ENCODE measurements at places on chromosomes 6 and 20. TPM values are rescaled to one million over a fixed set of nuclear protein-coding genes. Genes with fewer than 3 reads are reported as not detected.

- DNase-seq: no peak
Observed at GRCh38 chr6:128515550-128516513, 4.6 kb downstream of the PTPRK start.

- no peak for DNase-seq
Observed at GRCh38 chr20:845226-845868, 11.8 kb downstream of the FAM110A start.

MCM3 gene
- 11.0 TPM for total RNA-seq

DNA sequence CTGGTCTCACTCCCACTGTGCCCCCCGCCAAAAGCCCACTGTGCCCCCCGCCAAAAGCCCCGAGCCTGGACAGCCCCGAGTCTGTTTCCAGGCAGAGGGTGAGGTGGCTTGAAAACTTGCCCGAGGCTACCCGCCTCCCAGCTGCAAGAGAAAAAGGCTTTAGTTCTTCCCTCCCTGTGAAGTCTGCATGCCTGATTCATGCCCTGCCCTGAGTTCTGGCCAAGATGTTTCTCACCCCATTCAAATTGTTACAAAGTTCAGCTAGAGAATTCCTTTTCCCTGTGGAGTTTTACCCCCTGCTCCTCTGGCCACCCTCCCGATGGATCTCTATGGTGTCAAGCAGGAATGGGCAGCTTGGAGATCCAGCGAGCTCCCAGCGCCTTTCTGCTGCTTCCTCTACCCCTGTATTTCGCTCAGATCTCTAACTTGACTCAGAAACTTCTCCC is 298.8 kb upstream of the MAP3K7 start:
- DNase-seq: no peak

AP5S1 gene
- total RNA-seq: 4.1 TPM

GRCh38 chr20:5001174-5002076 is at the start of gene SLC23A2:
TSS of gene SLC23A2 (minus strand) at chr20:5001510. CDS start at chr20:4932562, 68,948 bp downstream.
- peak; percentile 83 for DNase-seq

GRCh38 chr6:81998432-81998831 is 246.0 kb upstream of the TENT5A start:
- DNase-seq: no peak

GRCh38 chr20:36745927-36746659 is at the start of gene NDRG3:
TSS of gene NDRG3 (minus strand) at chr20:36746090. CDS start at chr20:36721735, 24,355 bp downstream.
- peak; percentile 96 for DNase-seq

RIPPLY2 gene
- total RNA-seq: 21.6 TPM

POM121L2 gene
- total RNA-seq: not detected

MOXD1 gene
- 15.9 TPM for total RNA-seq

- peak; percentile 23 for DNase-seq
Observed at GRCh38 chr6:111804627-111805235, 68.5 kb downstream of the FYN start.

DNA sequence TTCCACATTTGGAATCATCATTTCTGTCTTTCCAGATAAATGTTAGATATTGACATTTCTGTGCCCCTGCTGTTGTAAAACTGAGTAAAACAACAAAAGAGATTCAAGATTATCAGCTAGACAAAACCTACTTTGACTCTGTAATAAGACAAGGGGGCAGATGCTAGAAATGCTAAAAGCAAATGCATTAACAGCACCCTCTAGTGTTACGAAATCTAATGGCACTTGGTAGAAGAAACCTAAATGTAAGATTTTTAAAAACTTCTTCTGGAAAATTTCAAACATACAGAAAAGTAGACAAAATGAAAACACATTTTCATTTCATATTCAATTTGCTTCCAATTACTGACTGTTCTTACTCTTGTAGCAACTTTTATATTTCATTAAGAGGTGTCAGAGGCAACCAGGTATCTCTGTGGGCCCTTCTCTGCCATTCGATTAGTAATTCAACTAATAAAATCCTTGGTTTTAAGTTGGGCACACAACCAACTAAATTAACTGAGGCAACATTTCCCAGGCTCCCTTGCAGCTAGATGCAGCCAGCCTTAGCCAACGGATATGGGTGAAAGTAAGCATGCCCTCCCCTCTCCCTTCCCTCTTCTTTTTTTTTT is 45.0 kb downstream of the SLC23A2 start:
- DNase-seq: peak; percentile 29

DNA sequence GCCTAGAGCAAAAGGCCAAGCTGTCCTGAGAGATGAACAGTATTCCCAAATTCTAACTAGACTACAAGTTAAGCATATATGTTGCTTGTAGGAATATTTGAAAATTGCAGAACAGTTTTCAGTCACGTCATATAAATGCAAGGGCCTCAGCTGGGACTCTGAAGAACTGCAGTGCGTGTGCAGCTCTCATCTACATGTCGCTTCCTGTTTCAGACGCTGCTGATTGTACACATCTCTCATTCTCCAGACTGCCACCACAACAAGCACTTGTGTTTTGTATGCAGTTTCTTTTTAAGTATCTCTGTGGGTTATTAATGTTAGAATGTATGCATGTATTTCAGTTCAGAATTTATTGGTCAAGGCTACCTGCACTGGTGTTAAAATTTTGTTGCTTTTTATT is 119.7 kb downstream of the MAP3K4 start:
- DNase-seq: no peak

GRCh38 chr6:54018722-54019121 is 92.5 kb upstream of the MLIP start:
- DNase-seq: no peak

GRCh38 chr6:43736211-43736786 is 33.7 kb upstream of the VEGFA start:
- no peak for DNase-seq

GRCh38 chr6:70847106-70848084 is 109.5 kb downstream of the B3GAT2 start:
- no peak for DNase-seq

ZNF343 gene
- total RNA-seq: 8.6 TPM

GRCh38 chr6:51283723-51284355 is 465.2 kb downstream of the TFAP2B start:
- no peak for DNase-seq

TXLNB gene
- total RNA-seq: 0.82 TPM

- no peak for DNase-seq
Observed at GRCh38 chr6:125809570-125810170, 18.9 kb downstream of the NCOA7 start.

GRCh38 chr20:33211817-33212424 is 5.2 kb upstream of the BPIFA3 start:
- no peak for DNase-seq

BACH2 gene
- total RNA-seq: 48.9 TPM

CALHM4 gene
- not detected for total RNA-seq

DNA sequence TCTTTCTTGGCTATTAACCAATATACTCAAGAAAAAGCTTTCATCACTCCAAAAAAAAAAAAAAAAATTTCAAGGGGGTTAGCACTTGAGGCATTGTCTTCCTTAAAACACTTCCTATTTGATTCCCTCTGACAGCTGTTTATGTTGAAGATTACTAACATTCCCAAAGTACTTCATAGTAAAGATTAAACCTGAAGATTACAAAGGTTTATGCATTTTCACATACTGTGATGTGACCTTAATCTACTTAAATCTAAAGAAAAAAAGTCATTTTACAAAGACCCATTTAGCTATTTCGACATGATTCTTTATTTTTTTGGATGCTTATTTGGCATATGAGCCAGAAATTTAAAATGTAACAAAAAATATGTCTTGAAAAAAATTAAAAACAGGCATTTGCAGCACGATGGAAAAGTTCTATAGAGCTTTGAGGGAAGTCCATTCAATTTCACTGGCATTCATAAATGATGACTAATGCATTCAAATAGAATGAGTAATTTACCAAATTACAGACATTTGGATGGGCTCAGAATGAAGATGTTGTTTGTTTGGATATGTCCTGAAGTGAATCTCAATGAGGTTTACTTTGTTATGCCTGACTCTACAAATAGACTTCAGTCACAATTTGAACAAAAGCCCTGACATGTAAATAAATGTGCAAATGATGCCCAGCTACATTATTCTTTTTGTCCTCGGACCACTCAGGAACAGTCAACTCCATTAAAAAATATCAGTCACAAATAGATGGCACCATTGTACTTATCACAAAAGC is 674.6 kb upstream of the MARCKS start:
- peak; percentile 4 for DNase-seq

GRCh38 chr20:24962510-24962909 is 13.4 kb downstream of the CST7 start:
- DNase-seq: no peak

CFAP61 gene
- 2.0 TPM for total RNA-seq

CPNE1 gene
- 55.4 TPM for total RNA-seq

DNA sequence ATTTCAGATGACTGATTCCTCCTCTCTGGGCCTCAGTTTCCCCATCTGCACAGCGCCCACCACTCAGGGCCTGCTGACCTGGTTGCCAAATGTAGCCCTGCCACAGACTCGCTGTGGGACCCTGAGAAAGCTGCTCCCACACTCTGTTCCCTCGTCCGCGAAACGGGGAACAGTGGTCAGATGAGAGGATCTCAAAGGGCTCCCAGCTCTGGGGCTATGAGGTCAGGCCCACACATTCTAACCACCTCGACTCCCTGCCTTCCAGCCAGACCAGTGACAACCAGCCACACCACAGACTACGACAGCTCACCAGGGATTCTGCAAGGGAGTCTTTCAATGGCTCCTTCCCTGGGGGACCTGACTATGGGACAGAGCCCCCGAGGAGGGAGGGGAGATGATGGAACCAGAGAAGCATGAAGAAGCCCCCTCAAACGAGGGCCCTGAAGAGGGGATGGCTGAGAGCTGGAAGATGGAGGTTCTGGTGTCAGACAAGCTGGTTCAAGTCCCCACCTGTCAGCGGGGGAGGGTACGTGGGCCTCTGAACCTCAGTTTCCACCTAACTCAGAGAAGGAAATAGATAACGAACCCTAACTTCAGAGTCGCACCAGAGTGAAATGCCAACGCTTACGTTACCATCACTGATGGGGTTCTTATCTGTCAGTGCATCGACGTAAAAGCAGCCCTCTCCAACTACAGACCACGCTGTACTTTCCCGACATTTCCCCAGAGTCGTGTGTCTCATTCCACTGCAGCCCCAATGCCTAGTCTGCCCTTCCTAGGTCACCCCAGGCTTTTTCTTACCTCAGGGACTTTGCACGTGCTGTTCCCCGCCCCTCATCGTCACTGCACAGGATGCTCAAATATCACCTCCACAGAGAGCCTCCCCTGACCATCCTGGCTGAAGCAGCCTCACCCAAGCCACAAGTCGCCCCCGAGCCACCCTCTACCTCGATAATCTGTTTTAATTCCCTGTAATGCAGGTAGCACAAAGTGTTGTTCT is 60.5 kb downstream of the PREX1 start:
- no peak for DNase-seq

DNA sequence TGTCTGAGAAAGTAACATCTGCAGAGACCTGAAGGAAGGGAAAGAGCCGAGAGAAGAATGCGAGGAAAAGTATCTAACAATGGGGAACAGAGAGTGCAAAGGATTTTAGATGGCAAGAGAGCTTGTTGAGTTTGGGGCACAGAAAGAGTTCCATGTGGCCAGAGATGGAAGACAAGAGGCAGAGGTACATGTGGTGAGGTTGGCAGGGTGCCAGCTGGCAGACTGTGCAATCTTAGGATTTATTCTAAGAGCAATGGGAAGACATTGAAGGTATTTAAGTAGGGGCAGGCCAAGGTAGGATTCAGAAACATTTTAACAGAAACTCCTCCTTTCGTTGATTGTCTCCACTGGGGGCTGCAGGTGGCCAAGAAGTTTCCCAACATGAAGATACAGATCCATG is 20.4 kb upstream of the LBP start:
- DNase-seq: no peak

GRCh38 chr6:55293116-55293515 is 34.2 kb upstream of the GFRAL start:
- no peak for DNase-seq

DNA sequence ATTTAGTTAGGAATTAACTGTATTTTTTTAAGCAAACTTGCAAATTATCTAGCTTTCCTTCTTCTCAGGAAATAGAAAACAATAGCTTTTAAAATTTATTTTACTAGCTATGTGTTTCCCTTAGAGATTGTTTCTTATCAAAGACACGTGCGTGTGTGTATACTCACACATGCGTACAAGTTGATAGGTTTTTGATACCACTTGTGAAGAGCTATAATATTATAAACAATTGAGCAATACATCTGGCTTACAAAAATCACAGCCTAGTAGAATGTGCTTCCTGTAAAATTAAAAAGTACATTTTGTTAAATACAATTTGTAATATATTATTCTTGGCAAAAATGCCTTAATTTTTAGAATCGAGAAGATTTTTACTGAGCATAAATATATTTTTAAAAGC is 33.9 kb downstream of the COL12A1 start:
- DNase-seq: no peak

NFATC2 gene
- 0.41 TPM for total RNA-seq

PKIG gene
- total RNA-seq: 32.2 TPM

GATA5 gene
- not detected for total RNA-seq

DNA sequence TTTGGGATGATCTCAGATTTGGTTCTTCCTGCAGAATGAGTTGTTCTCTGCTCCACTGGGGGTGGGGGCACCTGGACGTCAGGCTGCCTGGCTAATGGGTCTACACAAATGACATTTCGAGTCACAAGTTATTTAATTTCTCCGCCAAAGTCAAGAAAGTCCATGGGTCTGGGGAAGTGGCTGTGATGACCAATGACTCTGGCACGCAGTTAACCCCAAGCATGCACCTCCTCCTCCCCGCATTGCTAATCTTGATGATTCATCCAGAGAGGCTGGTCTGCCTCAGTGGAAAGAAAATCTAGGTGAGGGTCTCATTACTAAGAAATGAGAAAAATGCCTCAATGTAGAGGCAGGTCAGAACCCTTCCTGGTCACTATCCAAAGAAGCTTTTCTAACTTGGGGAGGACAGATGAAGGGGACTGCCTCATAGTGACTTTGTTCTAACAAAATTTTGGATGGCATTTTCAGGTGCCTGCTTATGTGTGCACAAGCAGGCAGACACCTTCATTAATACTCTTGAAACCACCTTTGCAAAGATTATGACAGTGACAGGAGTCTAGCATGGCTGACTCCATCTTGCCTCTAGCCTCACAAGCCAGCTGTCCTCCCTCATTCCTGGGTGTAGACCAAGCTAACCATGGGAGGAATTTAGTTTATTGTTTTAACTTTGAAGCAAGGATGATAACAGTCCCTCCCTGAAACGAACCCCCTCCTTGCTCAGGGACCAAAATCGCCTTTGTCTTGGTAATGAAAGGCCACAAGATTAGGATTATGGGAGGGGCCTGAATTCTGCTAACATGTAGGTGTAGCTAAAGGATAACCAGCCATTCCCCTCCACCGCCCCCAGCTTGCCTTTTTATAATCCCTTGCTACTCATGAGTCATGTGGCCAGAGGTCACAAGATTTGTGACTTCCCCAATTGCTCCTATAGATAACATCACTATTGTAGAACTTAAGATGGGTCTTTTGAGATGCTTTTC is 98.6 kb upstream of the MRPS10 start:
- no peak for DNase-seq

- no peak for DNase-seq
Observed at GRCh38 chr6:151664390-151664789, 143.1 kb upstream of the ESR1 start.

DNA sequence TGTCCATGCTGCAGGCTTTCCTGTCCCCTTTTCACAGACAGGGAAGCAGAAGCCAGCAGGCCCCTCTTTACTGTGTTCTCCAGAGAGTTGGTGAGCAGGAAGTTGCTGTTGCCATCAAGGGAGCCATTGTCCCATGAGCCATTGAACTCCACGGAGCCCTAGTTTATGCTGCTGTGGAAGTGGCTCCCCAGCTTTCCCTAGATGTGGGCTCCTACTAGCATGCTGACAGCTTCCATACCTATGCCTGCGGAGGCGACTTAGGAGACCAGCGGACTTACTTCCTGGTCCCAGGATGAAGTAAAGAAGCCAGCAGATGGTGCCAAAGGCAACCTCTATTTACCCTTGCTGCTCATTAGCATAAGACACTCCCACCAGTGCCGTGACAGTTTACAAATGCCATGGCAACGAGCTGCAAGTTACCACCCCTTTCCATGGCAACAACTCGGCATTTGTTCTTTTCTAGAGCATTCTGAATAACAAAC is 30.8 kb upstream of the FKBP1A start:
- DNase-seq: no peak

GMPR gene
- total RNA-seq: 2.4 TPM
